NCI-H2081 treated with DMSO at 0.1 percent for 48 hours (cell line): ENCODE measurements at places on chromosomes 16 and 17.

DNA sequence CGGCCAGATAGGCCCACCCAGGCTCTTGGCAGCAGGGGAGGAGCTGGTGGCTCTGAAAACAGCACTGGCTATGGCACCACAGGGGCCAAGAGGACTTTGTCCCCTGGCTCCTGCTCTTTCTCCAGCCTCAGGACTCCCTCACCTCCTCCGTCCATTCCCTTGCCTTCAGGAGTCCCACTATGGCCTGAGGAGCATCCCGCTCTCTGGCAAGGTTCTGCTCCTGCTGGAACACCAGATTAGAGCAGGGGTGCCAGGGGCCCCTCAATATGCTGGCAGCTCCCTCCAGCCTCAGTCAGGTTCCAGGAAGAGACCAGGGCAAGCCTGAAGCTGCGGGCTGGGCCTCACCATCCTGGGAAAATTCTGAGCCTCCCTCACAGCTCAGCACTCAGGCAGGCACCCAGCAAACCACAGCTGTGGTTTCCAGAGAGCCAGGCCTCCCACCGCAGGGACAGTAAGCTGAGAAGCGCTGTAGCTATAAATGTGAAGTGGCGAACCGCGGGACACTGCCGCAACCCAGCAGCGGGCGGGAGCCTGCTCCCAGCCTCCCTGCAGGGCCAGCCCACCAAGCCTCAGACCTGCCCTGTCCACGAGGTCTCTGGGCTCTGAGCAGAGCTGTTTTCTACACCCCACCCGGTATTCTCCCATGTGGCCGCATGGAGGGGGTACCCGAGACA lies 25.7 kb downstream of the C17orf100 start:
- no peak for DNase-seq

GRCh38 chr17:74856112-74856511 lies 3.6 kb downstream of the GRIN2C start:
- no peak for DNase-seq

DNA sequence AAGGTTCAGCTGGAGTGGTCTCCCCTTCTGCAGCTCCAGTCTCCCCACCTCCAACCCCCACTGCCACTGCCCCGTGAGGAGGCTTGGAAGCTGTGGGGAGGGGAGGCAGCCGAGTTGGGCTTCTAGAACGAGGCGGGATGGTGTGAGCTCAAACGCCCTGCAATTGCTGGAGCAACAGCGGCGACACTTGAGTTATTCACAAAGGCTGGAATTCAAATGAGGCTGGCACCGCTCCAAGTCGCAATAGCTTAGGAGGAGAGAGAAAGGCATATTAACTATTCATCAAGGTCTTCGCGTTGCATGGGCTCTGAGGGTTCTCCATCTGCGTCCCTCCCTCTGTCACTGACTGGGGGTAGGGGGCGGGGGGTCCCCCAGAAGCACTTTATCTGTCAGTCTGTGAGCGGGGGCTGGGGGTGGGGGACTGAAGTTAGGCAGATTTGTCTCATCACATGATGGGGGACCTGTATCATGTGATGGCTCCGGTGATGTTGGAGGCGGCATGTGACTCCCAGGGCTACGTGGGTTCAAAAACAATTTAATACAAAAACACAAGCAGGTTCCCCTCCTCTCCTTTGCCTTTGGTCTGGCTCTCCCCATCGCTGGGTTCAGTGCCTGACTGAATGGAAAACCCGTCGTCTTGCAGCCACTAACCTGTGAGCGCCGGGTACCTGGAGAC lies 70.5 kb downstream of the RBBP6 start:
- DNase-seq: no peak

DNA sequence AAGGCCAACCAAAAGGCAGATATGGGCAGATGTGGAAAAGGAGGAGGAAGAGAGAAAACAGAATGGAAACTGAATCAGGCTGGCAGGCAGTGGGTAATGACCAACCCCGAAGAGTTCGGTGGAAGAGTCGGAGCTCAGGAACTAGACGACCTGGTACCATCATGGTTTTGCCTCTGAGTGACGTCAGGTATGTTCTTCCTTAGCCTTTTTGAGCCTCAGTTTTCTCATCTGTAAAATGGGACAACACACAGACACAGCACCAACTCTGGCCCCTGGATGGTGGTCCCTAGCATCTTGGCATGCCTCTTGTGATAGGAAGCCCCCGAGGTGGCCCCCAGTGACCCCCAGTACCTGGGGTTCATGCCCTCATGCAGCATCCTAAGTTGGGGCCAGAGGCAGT lies 37.2 kb upstream of the C16orf82 start:
- no peak for DNase-seq

DNA sequence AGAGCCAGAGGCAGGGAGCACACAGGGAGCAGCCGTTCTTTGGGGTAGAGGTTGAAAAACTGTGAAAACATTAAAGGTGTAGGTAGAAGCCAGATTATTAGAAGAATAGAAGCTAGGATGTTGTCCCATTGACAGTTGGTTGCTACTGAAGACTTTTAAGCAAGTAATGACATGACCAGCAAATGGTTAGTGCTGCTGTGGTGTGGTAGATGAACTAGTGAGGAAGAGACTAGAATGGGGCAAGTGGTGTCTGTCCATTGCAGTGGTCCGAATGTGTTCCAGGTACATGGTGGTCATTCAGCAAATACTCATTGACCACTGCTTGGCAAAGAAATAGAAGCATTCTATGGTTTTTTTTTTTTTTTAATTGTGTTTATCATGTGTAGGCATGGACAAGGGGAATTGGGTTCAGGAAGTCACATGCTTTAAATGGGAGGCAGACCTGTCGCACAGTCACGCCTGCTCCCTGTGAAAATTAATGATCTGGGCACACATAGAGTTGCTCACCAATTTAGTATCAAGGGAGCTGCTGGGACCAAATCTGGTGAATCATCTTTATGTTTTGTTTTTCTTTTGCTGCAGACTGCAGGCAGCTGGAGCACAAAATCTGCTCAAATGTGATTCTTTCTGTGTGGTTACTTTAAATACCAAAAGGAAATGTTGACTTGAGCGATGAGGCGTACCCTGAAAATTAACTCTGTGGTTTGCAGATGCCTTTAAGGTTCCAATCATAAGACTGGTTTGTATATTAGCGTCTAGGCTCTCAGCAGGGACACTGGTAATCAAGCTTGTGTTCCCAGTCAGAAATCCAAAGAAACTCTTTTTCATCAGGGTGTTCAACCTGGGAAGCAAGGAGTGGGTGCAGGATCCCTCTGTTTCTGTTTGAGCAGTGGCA lies 30.7 kb downstream of the YPEL2 start:
- DNase-seq: no peak

DNA sequence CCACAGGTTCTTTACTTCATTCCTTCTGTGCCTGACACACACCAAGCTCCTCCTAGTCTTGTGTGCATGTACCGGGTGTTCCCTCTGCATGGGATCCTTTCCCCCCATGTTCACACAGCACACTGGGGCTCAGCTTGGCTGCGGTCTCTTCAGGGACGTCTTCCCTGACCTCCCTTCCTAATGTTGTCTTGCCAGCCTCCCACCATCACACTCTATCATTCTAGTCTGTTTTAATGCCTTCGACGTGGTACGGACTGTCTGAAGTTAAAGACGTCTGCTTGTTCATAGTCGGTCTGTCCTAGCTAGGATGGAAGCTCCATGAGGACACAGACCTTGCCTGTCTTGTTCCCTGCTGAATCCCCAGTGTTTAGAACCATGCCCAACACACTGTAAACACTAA lies 60.1 kb downstream of the USP31 start:
- no peak for DNase-seq

DNA sequence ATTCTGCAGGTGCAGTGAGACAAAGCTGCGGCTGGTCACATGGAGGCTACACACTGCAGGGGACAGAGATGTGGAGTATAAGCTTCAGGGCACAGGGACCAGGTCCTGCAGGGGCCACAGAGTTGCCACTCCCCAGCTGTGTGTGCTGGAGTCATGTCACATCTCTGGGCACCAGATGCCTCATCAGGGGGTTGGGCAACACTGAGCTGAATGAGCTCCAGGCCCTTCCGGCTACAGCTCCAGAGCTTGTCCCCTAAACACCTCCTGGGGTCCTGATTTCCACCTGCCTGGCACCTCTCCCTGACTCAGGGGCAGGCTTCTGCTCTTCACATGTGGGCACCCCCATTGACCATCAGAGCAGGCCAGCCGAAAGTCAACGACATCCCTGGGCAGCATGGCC lies 32.5 kb downstream of the SPHK1 start:
- DNase-seq: no peak
